ENCODE measurements at places on chromosomes 3 and 15.

GRCh38 chr3:181279239-181279565 lies 289.7 kb upstream of the DNAJC19 start:
- DNase-seq, result no peak

- no peak for DNase-seq
Observed at GRCh38 chr15:77480859-77481633, 60.4 kb downstream of the HMG20A start.

DNA sequence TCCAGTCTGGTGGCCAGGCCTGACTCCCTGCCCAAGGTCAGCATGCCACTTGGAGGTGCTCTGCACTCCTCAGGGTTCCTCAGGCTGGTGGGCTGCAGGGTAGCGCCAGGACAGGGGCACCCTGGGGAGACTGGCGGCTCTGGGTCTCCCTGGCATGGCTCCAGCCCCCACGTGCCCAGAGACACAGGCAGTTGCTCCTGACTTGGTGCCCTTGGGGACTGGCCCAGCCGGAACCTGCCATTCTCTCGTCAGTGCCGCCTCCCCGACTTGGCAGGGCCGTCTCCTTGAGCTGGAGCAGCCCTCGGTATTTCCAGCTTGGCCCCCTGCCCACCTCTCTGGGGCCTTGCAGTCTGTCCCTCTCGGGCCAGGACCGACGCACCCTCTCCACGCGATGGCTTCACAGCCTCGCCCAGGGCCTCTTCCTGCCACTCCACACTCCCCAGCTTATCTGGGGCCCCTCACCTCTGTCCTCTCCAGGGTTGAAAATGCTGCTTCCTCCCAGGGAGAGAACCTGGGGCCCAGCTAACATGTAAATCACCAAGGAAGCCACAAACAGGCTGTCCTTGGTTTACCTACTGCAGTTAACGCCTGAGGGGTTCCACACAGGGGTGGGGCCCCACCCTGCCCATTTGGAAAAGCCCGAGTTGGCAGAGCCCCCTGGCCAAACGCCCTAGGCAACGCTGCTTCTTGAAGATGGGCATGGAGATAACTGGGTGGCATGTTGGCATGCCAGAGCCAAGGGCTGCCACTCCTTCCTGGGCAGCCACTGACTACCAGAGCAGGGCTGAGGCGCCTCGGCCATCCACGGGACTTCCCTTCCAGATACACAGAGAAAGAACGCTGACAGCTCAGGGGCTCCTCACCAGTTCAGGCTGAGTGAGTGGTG lies 61.4 kb downstream of the SMAD6 start:
- no peak for DNase-seq

DNA sequence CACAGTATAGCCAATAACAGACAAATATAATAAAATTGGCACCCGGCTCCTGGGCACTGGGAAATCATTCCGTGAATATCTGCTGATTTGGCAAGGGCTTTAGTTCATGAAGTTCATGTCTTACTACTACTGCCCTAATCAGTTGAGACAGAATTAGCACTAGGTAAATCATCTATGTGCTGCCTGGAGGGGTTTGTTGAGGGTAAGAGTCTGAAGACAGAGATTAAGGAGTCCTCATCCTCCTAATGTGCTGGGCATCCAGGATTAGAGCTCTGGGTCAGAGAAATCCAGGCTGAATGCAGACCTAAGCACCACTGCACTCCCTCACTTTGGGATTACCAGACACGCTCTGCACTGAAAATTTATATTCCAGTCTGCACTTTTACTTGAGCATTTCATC lies 2.0 kb downstream of the SAMD7 start:
- no peak for DNase-seq

DNA sequence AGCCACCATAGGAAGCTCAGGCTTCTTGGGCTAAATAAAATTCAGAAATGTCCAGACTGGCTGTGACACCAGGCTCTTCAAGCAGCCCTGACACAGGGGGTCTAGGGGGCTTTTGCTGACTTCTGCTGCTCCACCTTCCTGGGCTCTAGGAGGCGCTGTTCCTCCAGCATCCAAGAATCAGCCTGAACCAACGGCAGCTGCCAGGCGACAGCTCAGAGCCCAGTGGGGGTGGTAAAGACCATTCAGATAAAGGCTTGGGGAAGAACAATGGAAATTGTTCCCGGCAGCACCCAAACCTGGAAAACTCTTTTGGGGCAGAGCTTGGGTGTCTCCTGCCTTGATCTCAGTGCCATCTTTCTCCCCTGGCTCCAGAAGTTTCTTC lies 21.6 kb upstream of the PSTPIP1 start:
- no peak for DNase-seq

- no peak for DNase-seq
Observed at GRCh38 chr3:29279806-29280205, 1.1 kb upstream of the RBMS3 start.

GRCh38 chr3:164250923-164251322 lies 827.4 kb downstream of the SI start:
- DNase-seq, result no peak
